ENCODE measurements at places on chromosomes 4 and X.
A peak's percentile ranks its signal among the peaks of the same experiment; 100 is the strongest.

GRCh38 chr4:16192631-16193518 lies 33.4 kb downstream of the TAPT1 start:
- no peak for DNase-seq

- peak; percentile 25 for DNase-seq
Measured at GRCh38 chrX:101191217-101191750, 28.3 kb upstream of the DRP2 start.

GRCh38 chr4:140742838-140743193 lies 13.4 kb downstream of the TBC1D9 start:
- DNase-seq: no peak

DNA sequence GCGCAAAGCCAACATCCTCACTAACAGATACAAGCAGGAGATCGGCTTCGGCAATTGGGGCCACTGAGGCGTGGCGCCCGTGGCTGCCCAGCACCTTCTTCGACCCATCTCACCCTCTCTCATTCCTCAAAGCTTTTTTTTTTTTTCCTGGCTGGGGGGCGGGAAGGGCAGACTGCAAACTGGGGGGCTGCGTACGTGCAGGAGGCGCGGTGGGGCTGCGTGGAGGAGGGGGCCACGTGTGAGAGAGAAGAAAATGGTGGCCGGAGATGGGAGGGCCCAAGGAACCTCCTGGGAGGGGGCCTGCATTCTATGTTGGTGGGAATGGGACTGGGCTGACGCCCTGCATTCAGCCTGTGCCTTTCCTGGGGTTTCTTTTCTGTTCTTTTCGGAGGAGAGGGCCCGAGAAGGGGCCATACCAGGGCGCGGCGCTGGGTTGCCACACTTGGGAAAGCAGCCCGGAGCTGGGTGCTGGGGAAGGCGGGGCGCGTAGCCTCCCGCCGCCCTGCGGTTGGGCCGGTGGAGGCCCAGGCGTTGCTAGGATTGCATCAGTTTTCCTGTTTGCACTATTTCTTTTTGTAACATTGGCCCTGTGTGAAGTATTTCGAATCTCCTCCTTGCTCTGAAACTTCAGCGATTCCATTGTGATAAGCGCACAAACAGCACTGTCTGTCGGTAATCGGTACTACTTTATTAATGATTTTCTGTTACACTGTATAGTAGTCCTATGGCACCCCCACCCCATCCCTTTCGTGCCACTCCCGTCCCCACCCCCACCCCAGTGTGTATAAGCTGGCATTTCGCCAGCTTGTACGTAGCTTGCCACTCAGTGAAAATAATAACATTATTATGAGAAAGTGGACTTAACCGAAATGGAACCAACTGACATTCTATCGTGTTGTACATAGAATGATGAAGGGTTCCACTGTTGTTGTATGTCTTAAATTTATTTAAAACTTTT lies 4.5 kb downstream of the MID1IP1 start:
- DNase-seq: peak; percentile 23

DNA sequence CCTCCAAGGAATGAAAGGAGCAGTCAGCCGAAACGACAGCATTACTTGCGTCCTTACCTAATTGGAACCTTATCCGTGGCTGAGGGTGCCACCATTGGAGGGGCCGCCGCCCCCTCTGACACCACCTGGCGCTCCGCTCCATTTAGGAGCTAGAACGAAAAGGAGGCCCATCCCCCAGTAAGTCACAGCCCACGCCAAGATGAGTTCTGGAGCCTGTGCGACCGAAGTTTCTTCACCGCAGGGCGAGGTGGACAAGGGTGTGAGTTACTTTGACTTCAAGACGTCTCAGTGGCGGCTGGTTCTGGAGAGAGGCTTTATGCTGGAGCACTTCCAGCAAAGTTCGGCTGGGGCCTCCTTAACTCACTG lies 729 bp upstream of the IRF2 start:
- DNase-seq: peak; percentile 46

- DNase-seq: no peak
Measured at GRCh38 chr4:8554555-8555100, 25.6 kb upstream of the GPR78 start.

GRCh38 chrX:22366166-22366702 lies 93.5 kb downstream of the CBLL2 start:
- DNase-seq: no peak
